ENCODE measurements at places on chromosomes 7 and 10. TPM values are rescaled to one million over a fixed set of nuclear protein-coding genes. Genes with fewer than 3 reads are reported as not detected.

The TCTN3 gene
- total RNA-seq: 41.2 TPM

The PPP3CB gene
- total RNA-seq: 17.3 TPM

The MYO1G gene
- 0.27 TPM for total RNA-seq

The MDFIC gene
- 17.3 TPM for total RNA-seq

The SVOPL gene
- total RNA-seq: not detected

The OR2A42 gene
- total RNA-seq: not detected

Data from A549 treated with AZD2906 at 1 μM for 4 hours (cell line).